ENCODE measurements at places on chromosomes 2 and 18.

DNA sequence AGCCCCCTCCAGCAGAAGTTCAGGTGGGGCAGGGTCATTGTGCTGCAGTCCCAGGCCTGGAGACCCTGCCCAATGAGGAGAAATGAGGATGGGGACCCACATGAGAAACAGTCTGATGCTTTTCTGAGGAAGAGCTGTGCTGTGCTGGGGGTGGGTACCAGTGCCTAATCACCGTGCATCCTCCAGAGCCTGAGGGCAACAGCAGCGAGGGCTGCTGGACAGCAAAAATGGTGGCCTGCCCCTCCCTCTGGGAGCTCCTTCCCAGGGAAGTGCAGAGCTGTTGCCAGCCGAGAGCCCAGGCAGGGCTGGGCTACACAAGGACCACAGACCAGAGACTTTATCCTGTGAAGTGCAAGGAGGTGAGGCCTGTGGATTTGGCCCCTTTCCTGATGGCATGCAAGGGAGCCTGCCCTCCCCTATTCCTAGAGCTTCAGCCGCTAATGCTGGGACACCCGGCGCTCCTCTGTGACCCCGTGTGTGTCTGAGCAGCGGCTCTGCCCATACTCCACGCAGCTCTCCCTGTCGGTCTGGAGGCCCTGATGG is 134.8 kb downstream of the DSEL start:
- no peak for DNase-seq

DNA sequence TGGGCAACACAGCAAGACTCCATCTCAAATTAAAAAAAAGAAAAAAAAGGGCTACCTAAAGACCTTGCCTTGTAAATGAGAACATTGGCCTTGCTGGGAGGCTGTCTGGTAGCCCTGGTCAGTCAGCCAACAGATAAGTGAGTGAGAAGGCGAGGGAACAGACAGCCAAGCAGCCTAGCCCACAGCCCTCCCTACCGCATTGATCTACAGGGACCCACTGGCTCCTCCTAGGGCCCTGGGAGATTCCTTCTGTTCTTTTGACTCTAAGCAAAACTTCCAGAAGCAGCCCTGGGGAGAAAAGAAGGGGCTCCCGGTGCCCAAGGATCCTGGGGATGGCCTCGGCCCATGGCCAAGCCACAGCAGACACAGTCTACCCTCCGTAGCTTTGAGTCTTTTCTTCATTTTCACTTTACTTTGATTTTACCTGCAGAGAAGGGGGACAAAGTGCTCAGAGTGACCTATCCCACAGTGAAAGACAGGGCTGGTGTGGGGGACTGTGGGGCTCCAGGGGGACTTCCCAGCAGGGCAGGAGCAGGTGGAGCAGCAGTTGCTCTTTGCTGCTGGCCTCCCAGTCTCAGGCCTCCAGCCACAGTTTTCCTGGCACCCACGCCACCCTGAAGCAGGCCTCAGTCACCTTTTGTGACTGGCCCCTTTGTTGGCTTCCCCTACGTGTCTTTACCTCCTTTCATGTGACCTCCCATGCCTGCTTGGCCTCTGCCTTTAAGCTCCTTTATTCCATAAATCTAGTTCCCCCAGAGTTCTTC is 5.1 kb downstream of the CEP68 start:
- peak; percentile 3 for DNase-seq

DNA sequence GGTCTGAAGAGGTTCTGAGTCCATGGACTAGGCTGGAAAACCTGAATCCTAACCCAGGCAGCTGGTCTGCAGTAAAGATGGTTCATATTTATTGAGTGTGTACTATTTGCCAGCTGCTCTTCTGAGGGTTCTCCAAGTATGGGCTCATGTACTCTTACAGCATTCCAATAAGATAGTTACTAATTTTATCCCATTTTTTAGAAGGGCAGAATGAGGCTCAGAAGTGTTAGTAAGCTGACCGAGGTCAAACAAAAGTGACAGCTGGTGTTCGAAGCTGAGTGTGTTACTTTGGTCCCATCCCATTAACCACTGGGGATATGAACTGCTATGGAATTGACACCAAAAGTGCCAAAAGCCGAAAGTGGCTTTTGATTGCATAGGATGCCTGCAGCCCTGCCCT is 76.9 kb downstream of the CABLES1 start:
- DNase-seq, result no peak

DNA sequence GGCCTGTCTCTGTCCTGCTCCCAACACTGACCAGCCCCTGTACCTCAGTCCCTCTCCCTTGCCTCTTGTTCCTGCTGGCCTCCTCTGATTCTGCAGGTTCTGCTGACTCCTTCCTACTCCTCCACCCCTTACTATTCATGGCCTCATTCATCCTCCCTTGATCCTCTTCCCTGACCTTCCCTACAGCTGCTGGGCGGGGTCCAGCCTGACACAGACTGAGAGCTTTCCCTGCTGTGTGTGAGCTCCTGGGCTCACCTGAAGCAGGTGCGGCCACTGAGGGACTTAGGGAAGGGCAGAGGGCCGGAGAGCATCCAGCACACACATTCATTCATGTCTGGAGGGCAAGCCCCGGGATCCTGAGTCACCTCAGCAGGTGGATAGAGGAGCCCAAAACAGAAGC is 185.6 kb downstream of the CTIF start:
- no peak for DNase-seq

GRCh38 chr18:36446059-36446458 is 148.5 kb downstream of the FHOD3 start:
- no peak for DNase-seq

DNA sequence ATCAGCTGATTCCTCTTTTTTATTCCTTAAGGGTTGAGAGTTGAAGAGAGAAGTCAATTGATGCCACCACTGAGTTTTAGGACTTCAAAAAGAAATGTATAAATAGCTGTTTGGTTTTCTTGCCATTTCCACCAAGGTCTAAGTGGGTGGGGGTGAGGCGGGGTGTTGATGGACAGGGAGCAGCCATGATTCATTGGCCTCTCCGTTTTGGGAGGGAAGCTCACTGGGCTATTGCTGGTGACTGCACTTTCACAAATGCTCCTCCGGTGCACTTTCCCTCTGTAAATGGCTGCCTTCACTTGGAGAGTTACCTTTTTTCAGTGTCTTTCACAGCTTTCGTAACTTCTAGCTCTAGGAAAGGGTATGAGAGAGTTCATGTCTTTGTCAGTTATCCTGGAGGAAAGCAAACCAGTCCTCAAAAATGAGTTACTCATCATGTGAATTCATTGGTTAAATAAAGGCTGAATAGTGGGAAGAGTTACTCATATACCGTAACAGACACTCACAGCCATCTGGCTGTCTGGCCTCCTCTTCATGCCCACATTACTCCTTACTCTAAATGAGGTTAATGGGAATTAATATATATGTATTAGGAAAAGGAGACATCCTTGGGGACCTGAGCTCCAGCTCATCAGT is 17.4 kb upstream of the CTAGE1 start:
- no peak for DNase-seq

DNA sequence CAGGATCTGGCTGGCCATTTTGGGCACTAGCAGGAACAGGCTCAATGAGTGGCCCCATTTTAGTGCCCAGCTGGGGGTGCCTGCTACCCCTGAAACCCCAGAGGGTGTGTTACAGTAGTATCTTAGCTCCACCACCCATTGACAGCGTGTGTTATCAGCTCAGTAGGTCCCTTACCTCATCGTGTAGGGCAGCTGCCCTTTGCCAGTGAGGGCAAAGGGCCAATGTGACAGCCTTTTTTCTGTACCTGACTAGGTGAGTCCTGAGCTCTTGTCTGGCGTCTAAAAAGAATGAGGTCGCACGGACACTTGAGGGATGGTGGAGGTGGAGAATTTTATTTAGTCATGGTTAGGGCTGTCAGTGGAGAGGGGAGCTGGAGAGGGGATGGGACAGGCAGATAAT is 462.2 kb downstream of the PIK3C3 start:
- no peak for DNase-seq

DNA sequence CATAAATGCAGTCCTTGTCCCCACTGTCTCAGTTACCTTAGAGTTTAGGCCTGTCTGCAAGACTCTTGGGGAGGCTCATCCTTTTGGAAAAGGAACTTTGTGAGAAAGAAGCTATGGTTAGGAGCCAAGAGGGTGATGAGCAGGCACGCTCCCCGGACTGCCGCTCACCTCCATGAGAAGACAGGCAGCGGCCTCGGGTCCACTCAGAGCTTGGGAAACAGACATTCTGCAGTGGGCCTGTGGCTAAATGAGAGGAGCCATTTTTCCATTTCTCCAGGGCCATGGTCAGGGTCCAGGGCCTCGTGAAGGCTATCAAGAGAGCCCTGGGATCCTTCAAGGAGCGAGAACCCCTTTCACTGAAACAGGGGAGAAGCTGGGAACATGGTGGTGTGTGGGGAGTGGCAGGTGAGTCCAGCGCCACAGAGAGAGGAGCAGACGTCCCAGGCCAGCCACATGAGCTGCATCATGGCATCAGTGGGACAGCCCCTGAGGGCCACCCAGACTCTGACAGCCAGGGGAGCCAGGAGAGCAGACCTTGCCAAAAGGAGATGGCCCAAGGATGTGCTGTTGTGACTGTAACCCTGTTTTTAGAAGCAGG is 4.0 kb upstream of the TEX51 start:
- no peak for DNase-seq

DNA sequence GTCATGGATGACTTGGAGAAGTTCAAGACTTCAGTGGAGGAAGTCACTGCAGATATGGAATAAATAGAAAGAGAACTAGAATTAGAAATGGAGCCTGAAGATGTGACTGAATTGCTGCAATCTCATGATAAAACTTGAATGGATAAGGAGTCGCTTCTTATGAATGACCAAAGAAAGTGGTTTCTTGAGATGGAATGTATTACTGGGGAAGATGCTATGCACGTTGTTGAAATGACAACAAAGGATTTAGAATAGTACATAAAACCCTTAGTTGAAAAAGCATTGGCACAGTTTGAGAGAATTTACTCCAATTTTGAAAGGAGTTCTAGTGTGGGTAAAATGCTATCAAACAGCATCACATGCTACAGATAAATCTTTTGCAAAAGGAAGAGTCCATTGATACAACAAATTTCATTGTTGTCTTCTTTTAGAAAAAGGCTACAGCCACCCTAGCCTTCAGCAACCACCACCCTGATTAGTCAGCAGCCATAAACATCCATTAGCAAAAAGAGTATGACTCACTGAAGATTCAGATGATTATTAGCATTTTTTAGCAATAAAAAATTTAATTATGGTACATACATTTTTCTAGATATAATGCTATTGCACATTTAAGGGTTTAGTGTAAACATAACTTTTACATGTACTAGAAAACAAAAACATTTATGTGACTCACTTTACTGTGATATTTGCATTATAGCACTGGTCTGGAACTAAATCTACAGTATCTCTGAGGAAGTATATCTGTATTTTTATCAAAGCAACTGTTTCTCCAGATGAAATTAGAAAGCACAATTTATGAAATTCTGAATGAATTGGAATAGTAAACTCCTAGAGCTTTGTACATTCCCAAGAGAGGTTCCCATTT is 110.5 kb upstream of the TACR1 start:
- no peak for DNase-seq

- DNase-seq, result peak; percentile 85
These were observed 873 bp upstream of the SH3RF3 start for GRCh38 chr2:109128048-109128615.

DNA sequence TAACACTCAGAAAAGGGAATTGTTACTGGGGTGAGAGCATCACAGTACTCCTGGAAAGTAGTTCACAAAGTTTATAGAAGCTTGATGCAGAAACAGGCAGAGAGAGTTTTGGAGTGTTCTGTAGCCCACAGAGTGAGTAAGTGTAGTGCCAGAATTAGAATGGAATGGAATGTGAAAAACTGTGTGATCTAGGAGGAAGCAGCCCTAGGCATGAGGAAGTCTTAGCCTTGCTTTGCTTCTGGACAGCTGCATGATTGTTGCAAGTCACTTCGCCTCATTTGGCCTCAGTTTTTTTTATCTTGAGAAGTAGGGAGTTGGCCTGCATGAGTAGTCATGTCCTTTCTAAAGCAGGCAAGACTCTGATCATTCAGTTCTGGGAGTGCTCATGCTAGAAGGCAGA is 10.9 kb downstream of the SERPINB12 start:
- no peak for DNase-seq

GRCh38 chr2:233821196-233821595 is 33.1 kb downstream of the HJURP start:
- DNase-seq, result no peak

- DNase-seq, result no peak
These were observed 145.0 kb upstream of the SPATS2L start for GRCh38 chr2:200161458-200161857.

DNA sequence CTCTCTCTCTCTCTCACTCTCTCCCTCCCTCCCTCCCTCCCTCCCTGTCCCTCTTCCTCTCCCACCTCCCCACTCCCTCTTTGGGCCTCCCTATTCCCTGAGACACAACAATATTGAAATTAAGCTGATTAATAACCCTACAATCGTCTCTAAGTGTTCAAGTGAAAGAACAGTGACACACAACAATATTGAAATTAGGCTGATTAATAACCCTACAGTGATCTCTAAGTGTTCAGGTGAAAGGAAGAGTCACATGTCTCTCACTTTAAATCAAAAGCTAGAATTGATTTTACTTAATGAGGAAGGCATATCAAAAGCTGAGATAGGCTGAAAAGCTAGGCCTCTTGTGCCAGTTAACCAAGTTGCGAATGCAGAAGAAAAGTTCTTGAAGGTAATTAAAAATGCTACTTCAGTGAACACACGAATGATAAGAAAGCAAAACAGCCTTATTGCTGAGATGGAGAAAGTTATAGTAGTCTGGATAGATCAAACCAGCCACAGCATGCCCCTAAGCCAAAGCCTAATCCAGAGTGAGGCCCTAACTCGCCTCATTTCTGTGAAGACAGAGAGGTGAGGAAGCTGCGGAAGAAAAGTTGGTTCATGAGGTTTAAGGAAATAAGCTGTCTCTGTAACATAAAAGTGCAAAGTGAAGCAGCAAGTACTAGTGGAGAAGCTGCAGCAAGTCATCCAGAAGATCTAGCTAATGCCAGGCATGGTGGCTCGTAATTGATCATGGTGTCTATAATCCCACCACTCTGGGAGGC is 21.3 kb downstream of the MALT1 start:
- no peak for DNase-seq

Measured in GM13977 (cell line).